ENCODE measurements at places on chromosomes 6 and 20.

DNA sequence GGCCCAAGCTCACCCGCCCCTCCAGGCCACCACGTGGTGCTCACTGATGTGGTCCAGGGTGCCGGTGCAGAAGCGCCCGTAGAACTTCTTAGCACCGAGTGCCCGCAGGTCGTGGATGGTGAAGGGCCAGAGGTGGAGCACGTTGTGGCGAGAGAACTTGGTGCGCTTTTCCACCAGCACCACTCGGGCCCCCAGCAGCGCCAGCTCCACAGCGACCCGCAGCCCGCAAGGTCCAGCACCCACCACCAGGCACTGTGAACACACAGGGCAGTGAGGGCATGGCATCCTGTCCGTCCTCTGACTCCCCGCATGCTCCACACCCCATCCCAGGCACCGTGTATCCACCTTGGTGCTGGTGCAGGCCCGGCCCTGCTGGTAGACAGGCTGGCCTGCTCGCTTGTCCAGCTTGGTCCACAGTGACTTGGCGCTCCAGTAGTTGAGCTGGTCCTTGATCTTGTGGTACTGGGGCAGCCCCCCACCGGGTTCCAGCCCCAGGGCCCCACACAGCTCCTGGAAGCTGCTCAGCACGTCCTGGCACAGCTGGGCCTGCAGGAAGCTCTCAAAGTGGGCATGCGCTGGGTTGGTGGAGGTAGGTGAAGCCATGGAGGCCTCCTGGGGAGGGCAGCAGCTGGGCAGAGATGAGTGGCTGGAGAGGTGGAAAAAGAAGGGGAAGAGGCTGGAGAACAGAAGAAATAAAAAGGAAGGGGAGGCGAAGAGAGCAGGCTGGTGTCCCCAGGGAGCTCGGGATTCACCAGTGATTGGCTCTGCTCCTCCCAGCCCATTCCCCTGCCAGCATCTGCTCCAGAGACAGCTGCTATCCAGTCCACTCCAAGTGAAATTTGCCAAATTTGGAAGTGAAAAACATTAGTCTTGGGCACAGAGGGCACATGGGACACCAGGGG is 1.7 kb downstream of the MICAL1 start:
- DNase-seq, result peak; percentile 25

GRCh38 chr6:22071270-22072041 is 225.4 kb downstream of the PRL start:
- no peak for DNase-seq

DNA sequence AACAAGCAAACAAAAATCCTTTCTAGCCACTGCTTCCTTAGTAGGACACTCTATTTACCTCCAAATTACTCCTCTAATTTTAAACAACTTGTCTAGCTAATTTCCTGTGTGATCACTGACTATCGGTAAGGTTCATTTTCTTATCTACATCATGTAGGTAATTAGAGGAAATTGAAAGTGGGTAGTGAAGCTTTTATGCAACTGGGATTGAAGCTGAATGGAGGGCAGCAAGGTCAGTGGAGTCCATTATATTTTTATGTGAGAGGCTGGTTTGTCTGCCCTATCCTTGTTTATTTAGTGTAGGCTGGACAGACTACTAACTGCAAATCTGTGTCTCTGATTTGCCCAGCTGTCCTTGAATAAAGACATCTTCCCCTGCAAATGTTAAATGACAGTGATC is 88.5 kb upstream of the SIM1 start:
- peak; percentile 5 for DNase-seq

GRCh38 chr20:11646359-11646758 is 271.3 kb upstream of the BTBD3 start:
- DNase-seq, result no peak
